ENCODE measurements at places on chromosomes 12 and 14.

- no peak overlapping the region for H3K4me3 ChIP-seq
- no peaks in the 10 kb centered on the region for H3K36me3 ChIP-seq
Observed at GRCh38 chr12:28172434-28173030, 17.7 kb upstream of the CCDC91 start.

GRCh38 chr14:37116933-37117849 lies 55.2 kb downstream of the SLC25A21 start:
- DNase-seq: peak; percentile 6
- H3K4me1 ChIP-seq: peaks cover 14% of the 10 kb centered on the region
- no peaks in the 10 kb centered on the region for H3K27me3 ChIP-seq
- no peaks in the 10 kb centered on the region for H3K36me3 ChIP-seq

GRCh38 chr12:88255224-88255623 lies 113.1 kb downstream of the TMTC3 start:
- no peaks in the 10 kb centered on the region for H3K27me3 ChIP-seq
- H3K27ac ChIP-seq: no peak overlapping the region
- DNase-seq: no peak
- H3K36me3 ChIP-seq: no peaks in the 10 kb centered on the region
- H3K4me3 ChIP-seq: no peak overlapping the region

DNA sequence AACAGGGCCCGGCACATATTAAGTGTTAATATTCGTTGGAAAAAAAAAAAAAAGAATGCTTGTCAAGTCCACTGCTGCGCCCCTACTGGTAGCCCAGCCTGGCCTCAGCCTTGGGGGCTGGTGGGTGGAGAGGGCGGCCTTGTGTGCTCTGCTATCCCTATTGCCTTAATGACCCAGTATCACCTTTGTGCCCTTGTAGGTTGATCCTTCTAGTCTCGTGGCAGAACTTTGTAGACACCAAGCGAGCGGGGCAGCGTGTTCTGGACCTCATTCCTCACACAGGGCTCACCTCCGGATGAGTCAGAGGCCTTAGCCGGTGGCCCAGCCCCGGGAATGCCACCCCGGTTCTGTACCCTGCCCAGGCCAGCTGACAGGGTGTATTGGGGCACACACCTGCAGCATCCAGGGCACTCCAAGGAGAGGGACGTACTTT lies 1.8 kb upstream of the RCOR1 start:
- no peaks in the 10 kb centered on the region for H3K36me3 ChIP-seq
- peak; percentile 54 for DNase-seq
- H3K4me3 ChIP-seq: peak overlapping the region; percentile 92

GRCh38 chr14:61610900-61611299 lies 84.4 kb upstream of the HIF1A start:
- no peaks in the 10 kb centered on the region for H3K27me3 ChIP-seq
- H3K27ac ChIP-seq: no peak overlapping the region
- DNase-seq: no peak
- H3K4me3 ChIP-seq: no peak overlapping the region
- no peaks in the 10 kb centered on the region for H3K4me1 ChIP-seq

DNA sequence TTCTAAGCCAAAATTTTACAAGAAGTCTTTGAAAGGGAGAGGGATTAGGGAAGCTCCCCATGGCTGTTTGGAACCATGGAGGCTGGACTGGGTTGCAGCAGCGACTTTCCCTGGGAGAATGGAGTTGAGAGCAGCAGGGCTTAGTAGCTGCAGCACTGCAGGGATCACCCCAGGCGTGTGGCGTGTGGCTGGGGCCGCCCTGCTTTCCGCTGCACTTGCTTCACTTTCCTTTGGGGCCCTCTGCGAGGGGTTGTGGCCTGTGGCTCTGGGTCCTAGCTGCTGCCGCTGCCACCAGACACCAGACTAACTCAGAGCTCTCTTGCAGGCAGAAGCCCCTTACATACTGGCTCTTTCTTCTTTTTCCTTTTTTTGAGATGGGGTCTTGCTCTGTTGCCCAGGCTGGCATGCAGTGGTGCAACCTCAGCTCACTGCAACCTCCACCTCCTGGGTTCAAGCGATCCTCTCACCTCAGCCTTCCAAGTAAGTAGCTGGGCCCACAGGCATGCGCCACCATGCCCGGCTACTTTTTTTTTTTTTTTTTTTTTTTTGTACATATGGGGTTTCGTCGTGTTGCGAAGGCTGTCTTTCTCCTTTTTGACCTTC lies 25.4 kb downstream of the CCDC62 start:
- no peak overlapping the region for H3K4me3 ChIP-seq
- H3K4me1 ChIP-seq: peaks cover 9% of the 10 kb centered on the region
- no peak for DNase-seq
- H3K36me3 ChIP-seq: no peaks in the 10 kb centered on the region
- H3K27me3 ChIP-seq: no peaks in the 10 kb centered on the region

Data from HCT116 (cell line).